Stimulated activated CD8-positive, alpha-beta memory T cell treated with anti-CD3 and anti-CD28 coated beads, Interleukin-4, amount 100 ng/mL, for 1 hour (primary cell): ENCODE measurements at places on chromosomes 3 and 15.

DNA sequence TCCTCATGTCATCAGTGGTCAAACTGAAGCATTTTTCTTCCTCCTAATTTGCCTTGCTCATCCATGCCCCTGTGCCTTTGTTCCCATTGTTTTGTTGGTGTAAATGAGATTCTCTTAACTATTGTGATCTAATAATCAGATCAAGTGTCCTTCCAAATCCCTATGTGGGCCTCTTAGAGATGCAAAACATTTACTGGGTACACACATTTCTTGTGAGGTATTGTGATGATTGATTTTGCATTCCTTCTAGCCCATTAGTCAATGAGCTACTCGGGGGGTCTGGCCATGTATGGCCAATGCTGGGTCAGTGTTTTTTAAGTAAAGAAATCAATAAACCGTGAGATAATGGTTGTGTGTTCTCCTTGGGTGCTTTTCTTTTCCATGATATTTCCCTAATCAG, 580.4 kb downstream of the VGLL3 start:
- no peak for DNase-seq

GRCh38 chr3:43288366-43288765, 2.0 kb downstream of the SNRK start:
- DNase-seq: no peak

DNA sequence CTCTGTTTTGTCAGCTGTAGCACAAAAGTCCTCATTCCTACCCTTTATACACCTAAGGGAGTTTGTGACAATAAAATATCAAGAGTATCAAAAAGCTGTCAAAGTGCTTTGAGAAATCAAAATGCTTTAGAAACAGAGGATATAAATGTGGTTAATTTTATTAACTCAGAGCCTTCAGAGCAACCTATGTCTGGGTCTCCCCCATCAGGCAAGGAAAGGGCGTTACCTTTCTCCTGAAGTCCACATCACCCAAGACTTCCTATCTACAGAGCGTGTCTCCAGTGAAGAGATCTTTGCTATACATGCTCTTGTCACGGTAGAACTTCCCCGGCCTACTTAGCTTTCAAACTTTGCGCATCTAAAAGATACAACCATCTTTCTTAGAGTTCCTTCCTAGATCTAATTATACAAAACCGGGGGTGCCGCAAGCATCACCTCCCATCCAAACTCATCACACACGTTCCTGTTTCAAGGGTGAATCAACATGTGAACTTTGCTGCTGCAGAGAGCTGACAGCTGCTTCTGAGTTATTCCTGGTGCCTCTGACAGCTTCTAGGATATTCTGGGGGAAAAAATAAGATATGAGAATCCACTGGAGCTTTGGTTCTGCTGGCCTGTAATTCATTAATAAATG, 93.0 kb downstream of the RARB start:
- no peak for DNase-seq

GRCh38 chr3:105878061-105878460, 9.2 kb upstream of the CBLB start:
- DNase-seq: no peak

GRCh38 chr15:61681676-61682075, 378.6 kb downstream of the VPS13C start:
- DNase-seq: no peak

DNA sequence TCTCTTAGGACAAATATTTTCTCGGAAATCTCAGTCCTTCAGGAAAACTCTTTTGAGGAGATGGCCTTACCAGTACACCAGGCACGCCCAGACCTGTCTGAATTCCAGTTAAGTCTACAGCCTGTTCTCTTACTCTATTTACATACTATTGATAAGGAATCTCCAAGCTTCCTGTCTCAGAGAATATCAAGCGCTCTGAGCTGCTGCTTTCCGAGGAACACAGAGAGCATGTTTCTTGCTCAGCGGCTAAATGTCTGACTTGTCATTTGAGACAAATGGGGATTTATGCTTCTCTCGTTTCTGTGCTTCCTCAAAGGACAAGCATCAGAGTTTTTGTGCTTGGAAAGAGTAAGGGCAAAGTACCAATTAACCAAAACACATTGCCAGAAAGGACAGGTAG, 112.4 kb upstream of the CCDC54 start:
- no peak for DNase-seq

GRCh38 chr3:74845081-74845480, 230.6 kb upstream of the CNTN3 start:
- DNase-seq: no peak

- no peak for DNase-seq
Observed at GRCh38 chr3:5929027-5929426, 741.5 kb downstream of the EDEM1 start.

DNA sequence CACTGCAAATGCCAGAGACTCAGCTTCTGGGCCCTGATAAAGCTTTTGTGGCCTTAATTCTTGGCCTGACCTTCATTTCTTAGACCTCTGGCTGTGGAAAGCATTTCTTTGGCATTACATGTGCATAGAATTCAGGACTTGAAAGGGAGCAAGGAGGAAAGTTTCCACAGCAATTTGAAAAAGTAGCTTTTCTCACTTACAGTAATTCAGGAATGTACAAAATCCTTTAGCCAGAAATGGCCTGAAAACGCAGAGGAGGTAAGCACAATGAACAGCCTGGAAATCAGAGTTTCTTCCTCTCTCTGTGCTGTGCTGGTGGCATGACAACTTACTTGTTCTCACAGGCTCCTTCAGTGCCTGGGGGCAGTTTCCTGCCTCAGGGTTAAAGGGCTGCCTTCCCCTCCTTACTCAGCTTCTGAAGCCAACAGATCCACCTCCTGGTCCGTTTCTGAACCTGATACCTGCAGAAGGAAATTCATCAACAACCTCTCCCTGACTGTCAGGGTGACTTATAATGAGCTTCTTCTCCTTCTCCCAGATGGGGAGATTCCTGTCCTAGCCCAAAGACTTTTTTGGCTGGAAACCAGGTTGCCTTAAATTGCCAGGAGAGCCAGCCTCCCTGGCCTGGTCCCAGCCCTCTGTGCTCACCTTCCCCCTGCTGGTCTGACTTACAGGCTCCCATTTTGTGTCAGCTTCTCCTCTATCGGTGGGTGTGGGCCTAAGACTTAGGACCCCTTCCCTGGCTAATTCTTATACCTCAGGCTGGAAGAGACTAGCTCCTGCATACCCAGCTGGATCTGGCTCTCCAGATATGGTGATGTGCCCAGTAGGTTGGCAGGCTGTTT, 102.3 kb downstream of the MYRIP start:
- no peak for DNase-seq

- DNase-seq: no peak
Observed at GRCh38 chr15:89630974-89631901, 24.0 kb downstream of the KIF7 start.

- no peak for DNase-seq
Observed at GRCh38 chr3:127719369-127719768, 46.6 kb downstream of the ABTB1 start.

DNA sequence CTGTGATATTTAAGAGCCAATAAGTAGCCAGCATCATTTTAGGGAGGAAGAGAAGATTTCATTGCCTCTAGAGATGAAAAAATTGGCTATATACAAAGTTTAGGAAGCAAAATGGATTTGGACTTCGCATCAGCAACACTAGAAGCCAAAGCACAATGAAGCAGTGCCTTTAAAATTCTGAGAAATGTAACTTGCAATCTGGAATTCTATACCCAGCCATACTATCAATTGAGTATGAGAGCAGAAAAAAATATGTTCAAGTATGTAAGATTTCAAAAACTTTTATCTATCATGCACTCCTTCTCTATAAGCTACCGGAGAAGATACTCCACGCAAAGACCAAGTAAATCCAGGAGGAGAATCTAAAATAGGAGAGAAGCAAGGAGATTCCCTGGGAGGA, 47.4 kb upstream of the ATP13A3 start:
- no peak for DNase-seq

GRCh38 chr3:16290007-16290826, 25.2 kb downstream of the OXNAD1 start:
- no peak for DNase-seq

DNA sequence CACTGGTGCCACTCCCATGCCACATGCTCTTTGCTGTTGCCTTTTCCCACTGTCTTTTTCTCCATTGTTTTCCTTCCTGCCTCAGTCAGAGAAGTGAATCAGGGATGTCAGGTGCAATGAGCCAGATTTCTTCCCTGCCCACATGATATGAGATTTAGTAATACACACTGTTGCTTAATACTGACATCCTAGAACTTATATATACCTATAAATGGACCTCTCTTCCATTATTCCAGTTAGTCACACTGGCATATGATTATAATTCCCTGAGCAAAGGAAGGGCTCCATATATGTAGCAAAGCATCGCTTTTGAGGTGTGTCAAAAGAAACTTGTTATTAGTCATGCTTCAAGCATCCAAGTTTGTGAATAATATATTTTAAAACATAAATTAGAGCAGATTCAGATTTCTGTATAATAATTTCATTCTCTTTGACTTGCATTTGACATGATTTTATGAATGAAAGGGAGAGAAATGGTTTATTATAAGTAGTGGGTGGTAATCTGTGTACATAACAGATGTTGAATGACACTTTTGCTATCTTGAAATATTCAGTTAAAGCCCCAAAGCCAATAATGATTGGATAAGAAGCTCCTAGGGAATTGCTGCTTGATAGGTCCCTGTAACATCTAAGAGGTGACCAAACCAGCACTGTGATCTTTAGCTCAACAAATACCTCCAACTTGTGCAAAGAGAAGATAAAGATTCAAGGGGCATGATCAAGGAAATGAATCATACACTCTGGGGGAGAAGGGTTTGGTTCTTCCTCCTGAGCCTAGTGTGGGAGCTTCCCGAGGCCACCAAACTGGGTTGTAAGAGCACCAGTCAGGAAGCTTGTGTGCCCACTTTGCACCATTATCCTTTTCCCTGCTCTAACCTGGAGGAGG, 48.6 kb downstream of the CHST2 start:
- no peak for DNase-seq

GRCh38 chr3:19945969-19946831, 697 bp upstream of the RAB5A start:
- DNase-seq: no peak

- DNase-seq: no peak
Observed at GRCh38 chr3:86794361-86795065, 196.4 kb downstream of the VGLL3 start.

DNA sequence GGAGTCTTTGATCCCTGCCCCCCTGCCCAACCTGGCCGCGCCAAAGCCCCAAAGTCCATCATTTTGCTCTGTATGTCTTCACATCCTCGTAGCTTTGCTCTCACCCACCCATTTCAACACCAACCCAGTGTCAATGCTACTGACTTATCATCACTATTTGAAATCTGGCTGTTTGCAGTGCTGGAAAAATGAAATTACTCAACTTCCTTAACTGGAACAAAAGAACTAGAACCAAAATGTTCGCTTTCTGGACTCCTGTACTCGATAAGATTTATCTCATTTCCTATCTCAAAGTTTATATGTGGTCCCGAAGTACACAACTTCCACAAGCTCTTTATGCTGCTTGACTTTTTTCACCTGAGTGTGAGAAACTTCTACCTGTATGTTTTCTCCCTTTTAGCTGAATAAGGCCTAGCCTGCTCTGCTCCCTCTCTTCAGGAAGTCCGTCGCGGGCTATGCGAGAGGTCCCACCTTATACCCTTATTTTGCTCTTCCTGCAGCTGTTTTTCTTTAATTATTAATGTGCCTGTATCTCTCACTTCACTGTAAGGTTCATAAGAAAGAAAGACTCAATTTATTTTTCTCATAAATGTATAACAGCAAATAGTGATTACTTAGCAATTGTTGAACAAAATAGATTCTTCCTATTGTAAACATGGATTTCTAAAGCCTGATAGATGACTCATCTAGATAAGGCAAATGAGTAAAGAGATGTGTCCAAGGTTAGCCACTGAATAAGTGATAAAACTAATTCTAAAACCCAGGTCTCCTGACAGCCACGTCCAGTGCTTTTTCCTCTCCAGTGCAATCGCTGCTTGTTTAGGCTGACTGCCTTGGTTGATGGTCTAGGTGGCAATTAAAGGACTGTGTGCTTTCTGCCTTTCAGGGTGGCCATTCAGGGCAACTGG, 464.1 kb upstream of the TPRG1 start:
- no peak for DNase-seq

DNA sequence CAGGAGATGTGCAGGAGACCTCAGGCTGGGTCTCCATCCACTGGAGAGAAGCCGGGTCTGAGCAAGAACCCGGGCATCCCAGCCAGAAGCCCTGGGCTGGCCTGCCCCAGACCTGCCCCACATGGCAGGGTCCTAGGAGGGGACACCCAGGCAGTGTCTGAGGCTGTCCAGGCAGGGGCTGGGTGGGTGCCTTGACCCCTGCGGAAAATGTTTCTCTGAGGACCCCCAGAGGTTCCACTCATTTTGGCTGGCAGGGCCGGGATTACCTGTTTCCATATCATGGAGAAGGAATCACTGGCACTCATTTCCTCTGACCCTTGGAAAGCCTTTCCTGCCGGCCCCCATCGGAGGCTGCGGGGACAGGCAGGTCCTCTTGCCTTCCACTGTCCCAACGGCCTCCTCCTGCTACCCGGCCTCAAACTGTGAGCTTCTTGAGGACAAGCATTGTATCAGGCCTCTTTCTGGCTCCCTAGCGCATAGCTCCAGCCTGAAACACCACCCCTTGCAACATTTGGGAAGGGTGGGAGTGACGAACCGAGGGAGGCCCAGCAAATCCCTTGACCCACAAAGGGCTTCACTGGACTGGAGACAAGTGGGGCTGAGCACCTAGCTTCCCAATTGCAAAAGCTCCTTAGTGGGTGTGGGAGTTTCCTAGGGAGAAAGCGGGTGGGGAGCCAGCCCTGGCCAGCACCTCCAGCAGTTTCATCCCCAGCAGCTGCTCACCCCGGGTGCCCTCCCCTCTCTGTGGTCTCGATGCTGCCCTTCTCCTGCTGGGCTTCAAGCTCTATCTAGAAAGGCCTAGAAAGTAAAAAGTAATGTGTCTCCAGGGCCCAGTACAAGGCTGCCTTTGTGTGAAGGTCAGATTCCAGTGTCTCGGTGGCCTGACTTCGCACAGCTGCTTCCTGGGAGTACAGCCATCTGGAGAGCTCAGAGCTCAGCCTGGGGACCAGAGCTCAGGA, 29.7 kb downstream of the ACSBG1 start:
- DNase-seq: no peak

- no peak for DNase-seq
Observed at GRCh38 chr3:124391774-124392173, 338.5 kb upstream of the UMPS start.

DNA sequence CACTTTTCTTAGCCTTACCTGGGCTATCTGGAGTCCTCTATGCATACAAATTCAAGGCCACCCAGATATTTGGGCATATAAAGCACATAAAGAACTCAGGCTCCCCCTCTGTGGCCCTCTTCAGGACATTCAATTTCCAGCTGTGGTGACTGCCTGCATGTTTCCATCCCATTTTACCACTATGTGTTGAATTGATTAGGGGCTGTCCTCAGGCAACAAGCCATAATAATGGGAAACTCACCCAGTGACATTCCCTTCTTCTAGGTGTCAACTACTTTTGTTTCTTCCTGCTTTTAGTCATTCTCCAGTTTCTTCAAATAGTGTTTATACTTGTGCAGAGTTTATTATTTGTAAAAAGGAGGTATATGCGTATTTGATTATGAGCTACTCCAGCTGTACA, 18.0 kb downstream of the NRG4 start:
- no peak for DNase-seq

GRCh38 chr15:71191296-71191695, 76.0 kb downstream of the THSD4 start:
- no peak for DNase-seq

GRCh38 chr15:77874063-77874462, 203.4 kb downstream of the TBC1D2B start:
- no peak for DNase-seq

GRCh38 chr3:165753560-165753959, 83.7 kb downstream of the BCHE start:
- no peak for DNase-seq
